Esophagus muscularis mucosa (tissue), 4 donors: ENCODE measurements at places on chromosomes 6 and 20. TPM values are rescaled to one million over a fixed set of nuclear protein-coding genes. Genes with fewer than 3 reads are reported as not detected.
A peak's percentile ranks its signal among the peaks of the same experiment; 100 is the strongest.

- DNase-seq, result no peak
- peaks cover 27% of the 10 kb centered on the region for H3K4me1 ChIP-seq
- no peak overlapping the region for H3K27ac ChIP-seq
- no peaks in the 10 kb centered on the region for H3K36me3 ChIP-seq
- H3K27me3 ChIP-seq, result no peaks in the 10 kb centered on the region
Observed at GRCh38 chr6:34795836-34796425, 4.0 kb downstream of the BLTP3A start.

DNA sequence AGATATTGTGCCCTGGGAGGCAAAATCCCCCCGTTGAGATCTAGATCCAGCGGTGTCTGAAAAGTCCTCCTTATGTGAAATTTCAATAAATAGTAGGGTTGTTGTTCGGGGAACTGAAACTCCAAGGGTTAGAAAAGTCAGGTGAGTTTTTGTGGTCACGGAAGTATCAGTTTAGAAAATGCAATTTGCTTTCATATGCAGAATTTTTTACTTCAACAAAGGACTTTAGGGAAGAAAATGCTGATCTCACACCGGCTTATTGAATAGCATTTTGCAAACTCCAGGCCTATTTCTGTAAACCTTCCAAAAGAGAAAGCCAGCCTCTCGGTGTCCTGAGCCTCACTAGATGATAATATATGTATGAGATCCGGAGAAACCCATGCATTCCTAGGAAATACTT lies 254.7 kb downstream of the TSHZ2 start:
- H3K27ac ChIP-seq, result no peak overlapping the region
- no peak overlapping the region for H3K4me3 ChIP-seq
- no peaks in the 10 kb centered on the region for H3K36me3 ChIP-seq
- no peaks in the 10 kb centered on the region for H3K4me1 ChIP-seq

- no peak for DNase-seq
- H3K27ac ChIP-seq, result no peak overlapping the region
- H3K4me1 ChIP-seq, result no peaks in the 10 kb centered on the region
- no peaks in the 10 kb centered on the region for H3K36me3 ChIP-seq
Observed at GRCh38 chr6:55943329-55943728, 67.9 kb upstream of the BMP5 start.

GRCh38 chr6:170040906-170041305 lies 250.0 kb downstream of the DLL1 start:
- no peaks in the 10 kb centered on the region for H3K27me3 ChIP-seq
- DNase-seq, result no peak
- no peak overlapping the region for H3K4me3 ChIP-seq
- H3K27ac ChIP-seq, result no peak overlapping the region
- peaks cover 3% of the 10 kb centered on the region for H3K4me1 ChIP-seq
- no peaks in the 10 kb centered on the region for H3K36me3 ChIP-seq

DNA sequence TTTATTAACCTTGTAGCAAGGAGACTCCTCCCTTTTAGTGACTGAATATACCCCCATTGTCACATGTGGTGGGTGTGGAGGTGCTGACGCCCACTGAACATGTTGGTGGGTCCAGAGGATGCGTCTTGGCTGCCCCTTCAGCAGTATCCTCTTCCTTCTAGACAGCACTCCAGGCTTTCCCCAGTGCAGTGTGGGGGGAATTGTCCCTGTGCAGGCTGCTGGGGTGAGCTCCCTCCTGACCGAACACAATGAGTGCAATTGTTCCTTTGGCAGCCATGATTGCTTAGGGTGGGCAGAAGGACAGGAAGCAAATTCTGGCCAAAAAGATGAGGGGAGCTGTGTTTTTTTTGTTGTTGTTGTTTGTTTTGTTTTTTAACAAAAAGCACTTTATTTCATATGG lies 209.3 kb upstream of the PDE10A start:
- peaks cover 22% of the 10 kb centered on the region for H3K4me1 ChIP-seq
- no peak overlapping the region for H3K27ac ChIP-seq
- no peaks in the 10 kb centered on the region for H3K27me3 ChIP-seq
- no peak overlapping the region for H3K4me3 ChIP-seq
- peak; percentile 50 for DNase-seq
- H3K36me3 ChIP-seq, result no peaks in the 10 kb centered on the region

- H3K27me3 ChIP-seq, result no peaks in the 10 kb centered on the region
- H3K4me3 ChIP-seq, result no peak overlapping the region
- peaks cover 14% of the 10 kb centered on the region for H3K4me1 ChIP-seq
- no peak overlapping the region for H3K27ac ChIP-seq
- H3K36me3 ChIP-seq, result no peaks in the 10 kb centered on the region
- DNase-seq, result no peak
Observed at GRCh38 chr20:50055524-50056083, 57.3 kb downstream of the UBE2V1 start.

Gene NR2E1
- total RNA-seq, result not detected

Gene PSORS1C2
- not detected for total RNA-seq

Gene FKBP1C
- not detected for total RNA-seq
